ENCODE measurements at places on chromosomes 2 and 18.

DNA sequence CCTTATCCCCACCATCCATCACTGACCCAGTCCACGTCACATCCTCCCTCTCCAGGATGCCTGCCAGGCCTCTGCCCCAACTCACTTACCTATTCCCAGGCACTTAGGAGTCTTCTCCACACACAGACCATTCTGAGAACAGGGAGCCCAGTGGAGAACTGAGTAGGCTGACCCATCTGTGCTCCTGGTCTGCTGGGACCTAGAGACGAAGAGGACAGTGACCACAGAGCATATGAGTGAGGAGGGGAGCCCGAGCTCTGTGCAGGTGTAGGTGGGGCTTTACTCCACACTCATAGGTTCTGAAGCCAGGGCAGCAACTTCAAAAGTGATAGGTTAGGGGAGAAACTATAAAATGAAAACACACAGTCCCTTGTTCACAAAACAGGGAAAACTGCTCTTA lies 130.0 kb downstream of the NDUFA10 start:
- no peak for DNase-seq

- no peak for DNase-seq
Measured at GRCh38 chr2:207409517-207409916, 120.2 kb upstream of the CREB1 start.

GRCh38 chr2:188328419-188328818 lies 36.7 kb downstream of the GULP1 start:
- DNase-seq = no peak

GRCh38 chr2:96604104-96604503 lies 34.0 kb downstream of the KANSL3 start:
- no peak for DNase-seq

DNA sequence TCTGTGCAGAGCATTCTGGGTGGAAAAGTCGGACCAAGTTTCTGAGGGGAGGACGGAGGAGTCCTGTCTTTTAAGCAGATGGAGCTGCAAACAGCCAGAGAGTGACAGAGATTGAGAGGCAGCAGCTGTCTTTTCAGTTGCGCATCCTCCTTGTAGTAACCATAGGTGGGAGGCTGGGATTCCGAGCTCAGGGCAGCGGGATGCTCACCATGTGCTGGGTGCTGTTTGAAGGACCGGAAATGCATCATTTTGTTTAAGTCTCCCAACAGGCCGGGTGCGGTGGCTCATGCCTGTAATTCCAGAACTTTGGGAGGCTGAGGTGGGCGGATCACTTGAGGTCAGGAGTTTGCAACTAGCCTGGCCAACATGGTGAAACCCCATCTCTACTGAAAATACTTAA lies 93.4 kb downstream of the AGAP1 start:
- no peak for DNase-seq

DNA sequence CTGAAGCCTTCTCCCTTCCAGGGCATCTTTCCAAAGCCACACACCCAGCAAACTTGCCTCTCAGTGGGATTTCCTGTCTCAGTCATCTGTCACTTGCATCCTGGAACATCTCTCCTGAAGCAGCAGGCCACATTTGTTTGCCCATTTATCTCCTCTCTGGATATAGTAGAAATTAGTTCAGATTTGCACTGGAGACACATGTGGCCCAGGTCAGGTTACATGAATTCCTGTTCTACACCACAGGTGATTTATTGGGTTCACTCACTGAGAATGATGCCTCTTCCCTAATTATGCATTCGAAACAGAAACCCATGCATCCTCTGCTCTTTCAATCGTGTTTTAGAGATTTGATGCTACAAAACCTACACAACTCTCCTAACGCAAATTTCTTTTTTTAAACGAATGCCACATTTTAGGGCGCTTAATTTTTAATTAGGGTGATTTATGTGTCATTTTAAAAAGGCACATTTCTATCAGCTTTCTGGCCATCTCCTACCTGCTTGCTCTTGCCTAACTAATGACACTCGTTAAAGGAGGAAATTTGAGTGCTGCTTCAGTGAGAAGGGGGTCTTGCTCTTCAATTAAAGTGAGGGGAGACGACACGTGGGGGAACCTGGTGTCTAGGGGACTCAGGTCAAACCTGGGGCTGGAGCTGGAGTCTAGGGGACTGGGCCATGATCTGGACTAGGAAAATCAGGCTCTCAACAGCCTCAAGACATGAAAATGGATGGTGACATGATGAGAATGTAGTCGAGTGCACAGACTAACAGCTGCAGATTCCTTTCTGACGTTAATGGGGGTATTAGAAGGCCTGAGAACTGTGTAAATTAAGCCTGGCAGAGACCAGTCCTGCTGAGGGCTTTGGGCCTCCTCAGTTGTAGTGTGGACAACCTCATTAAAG lies 221.4 kb downstream of the CLIP4 start:
- DNase-seq = no peak

- no peak for DNase-seq
Measured at GRCh38 chr2:169069341-169069740, at the start of gene DHRS9. DHRS9 (plus strand) TSS chr2:169069563; CDS start chr2:169081582, 12,019 bp downstream.

DNA sequence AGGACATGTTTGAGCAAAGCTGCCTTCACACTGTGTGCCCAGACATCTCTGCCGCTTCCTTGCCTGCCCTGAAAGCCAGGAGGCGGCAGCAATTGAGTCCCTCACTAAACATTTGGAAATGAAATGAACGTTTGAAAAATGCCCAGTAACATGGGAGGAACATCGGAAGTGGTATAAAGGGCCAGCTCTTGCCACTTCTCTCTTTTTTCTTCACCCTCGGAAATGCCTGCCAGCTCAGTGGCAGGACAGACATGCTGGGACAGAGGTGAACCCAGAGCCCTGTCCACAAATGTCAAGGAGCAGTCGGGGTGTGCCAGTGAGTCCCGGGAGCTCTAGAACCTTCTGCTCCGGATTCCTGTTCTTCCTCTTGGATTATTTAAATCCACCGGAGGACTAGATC lies 46.1 kb downstream of the TPGS2 start:
- no peak for DNase-seq

GRCh38 chr18:59141294-59142068 lies 1.8 kb downstream of the SEC11C start:
- DNase-seq = peak; percentile 46

GRCh38 chr18:74796841-74797576 lies 199.3 kb downstream of the ZNF407 start:
- peak; percentile 31 for DNase-seq

- no peak for DNase-seq
Measured at GRCh38 chr2:65367524-65367923, 64.9 kb downstream of the SPRED2 start.

GRCh38 chr2:168363347-168364092 lies 92.6 kb upstream of the CERS6 start:
- DNase-seq = no peak

DNA sequence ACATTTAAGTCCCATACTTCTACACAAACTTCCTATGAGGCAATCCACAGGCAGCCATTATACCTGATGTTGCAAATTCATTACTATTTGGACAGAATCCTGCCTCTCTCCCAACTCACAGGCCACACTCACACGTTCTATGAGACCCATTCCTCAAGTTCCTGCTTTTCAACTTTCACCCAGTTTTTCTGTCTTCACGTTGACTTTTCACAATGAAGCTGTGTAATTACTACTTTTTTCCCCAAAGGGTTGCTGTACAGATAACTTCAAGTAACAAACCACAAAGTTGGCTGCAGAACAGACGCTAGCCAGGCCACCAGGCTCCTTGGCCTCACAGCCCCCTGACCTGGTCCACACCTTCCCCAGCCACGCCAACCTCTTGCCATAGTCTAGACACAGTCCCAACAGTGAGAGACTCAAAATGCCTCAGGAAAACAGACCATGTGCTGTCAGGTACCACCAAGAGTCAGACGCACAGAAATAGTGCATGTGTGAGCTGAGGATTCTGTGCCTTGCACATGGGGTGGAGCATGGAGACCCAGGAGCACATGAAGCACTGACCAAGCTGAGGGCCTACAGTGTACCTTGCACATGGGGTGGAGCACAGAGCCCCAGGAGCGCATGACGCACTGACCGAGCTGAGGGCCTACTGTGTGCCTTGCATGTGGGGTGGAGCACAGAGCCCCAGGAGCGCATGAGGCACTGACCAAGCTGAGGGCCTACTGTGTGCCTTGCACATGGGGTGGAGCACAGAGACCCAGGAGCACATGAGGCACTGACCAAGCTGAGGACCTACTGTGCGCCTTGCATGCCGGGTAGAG lies 61.0 kb downstream of the EIPR1 start:
- no peak for DNase-seq
